Heart right ventricle (tissue), 16 donors: ENCODE measurements at places on chromosomes 6 and 20. TPM values are rescaled to one million over a fixed set of nuclear protein-coding genes. Genes with fewer than 3 reads are reported as not detected.

DNA sequence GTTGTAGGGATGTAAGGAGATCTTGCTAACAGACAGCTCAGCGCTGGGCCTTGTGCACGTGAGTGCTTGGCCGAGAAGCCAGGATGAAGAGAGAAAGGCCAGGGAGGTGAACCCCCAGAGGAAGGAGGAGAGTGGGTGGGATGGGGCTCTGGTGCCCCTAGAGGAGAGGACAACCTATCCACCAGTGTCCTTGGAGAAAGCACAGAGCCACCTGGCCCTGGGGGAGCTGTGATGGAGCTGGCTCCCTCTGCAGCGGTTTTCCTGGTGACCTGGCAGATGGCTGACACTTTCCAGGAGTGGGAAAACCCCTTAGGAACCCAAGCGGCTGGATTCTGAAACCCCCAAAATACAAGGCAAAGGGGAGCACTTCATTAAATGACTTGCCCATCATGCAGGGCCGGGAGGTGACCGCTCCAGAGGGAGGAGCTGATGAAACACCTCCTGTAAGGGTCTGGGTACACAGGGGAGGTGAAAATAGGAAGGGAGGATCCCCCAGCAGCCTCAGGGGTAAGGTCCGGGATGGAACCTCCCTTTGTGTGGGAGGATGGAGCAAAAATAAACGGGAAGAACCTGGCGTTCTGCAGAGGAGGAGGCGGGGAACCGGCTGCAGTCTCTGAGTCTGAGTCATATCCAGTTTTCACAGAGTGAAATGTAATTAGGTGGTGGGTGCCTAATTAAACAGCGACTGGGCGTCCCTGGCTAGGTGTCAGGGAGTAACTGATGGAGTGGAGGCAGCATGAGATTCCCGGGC lies 80.4 kb downstream of the SULF2 start:
- DNase-seq = peak; percentile 65

The VGLL2 gene
- not detected for total RNA-seq

DNA sequence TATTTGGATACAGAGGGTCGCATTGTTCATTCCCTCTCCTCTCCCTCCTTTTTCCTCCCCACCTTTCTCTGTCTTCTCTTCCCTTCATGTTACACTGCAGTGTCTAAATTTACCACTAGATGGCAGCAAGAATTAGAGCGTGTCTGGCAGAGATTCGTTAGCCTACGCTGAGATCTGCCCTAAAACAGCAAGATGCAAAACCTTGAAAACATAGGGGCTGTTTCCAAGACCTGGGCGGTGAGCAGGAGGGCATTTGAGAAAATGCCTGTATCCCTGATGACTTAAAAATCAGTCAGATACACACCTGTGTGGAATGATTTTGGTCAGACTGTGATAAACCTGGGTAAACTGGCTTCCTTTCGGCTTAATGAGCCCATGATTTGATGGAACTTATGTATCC lies 101.5 kb upstream of the ISM1 start:
- DNase-seq = no peak

The BMP7 gene
- 5.0 TPM for total RNA-seq

GRCh38 chr6:84728602-84729001 lies 35.8 kb downstream of the TBX18 start:
- DNase-seq = no peak

The SUMO4 gene
- total RNA-seq = 0.37 TPM

The STX16 gene
- 25.3 TPM for total RNA-seq

GRCh38 chr6:34475238-34475682 lies 9.4 kb downstream of the PACSIN1 start:
- no peak for DNase-seq

DNA sequence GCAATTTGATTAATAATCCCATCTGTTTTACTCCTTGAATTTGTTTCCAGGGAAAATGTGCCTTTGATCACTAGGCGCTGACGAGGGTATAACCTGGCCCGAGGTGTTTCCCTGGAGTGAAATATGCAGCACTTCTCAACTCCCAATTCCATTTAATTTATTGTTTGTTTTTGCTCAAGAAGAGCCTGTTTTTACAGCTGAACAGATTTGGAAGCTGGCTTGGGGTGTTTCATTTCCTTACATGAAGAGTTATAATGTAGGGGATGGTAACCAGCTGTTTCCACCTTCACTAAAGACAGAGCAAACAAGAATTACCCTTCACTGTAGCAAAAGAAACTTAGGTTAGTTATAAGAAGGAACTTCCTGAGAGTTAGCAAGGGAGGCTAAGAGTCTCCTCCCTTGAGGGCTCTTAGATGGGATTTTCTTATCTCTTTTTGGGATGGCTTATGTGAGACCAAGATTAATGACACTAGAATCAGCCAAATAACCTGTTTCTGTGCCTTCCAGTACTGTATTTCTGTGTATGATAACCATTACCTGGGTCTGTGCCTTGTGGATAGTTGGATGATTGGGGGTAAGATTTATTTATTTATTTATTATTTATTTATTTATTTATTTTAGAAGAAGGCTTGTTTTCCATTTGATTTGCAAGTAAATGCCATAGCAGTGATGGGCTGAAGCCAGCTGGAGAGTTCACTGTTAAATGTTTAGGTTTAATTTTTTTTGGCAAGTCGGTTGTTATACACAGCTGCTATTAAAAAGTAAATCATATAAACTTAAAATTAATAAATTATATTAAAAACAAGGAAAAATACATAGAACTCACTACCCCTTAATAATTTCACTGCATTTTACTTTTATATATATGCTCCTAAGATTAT lies 162.2 kb upstream of the BMP2 start:
- DNase-seq = no peak

GRCh38 chr6:42396720-42397119 lies 55.0 kb downstream of the TRERF1 start:
- no peak for DNase-seq

DNA sequence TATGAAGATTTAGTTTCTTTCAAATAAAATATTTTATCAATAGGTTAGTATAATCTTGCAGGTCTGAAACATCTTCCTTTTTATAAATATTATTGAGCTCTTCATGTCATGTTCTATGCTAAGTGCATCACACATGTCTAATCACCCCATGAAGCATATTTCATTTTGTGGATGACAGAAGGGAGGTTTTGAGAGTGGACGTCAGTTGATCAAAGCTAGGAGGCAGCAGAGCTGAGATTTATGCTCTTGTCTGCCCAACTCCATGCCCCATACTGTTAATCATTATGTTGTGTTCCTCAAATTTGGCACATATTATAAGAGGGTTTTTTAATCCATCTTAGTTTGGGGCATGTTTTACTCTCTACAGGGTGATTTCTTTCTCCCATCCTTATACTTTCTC lies 22.7 kb downstream of the DSE start:
- DNase-seq = no peak

GRCh38 chr6:44054721-44055559 lies 72.3 kb downstream of the MRPL14 start:
- DNase-seq = no peak

- no peak for DNase-seq
Measured at GRCh38 chr6:139496654-139497344, 122.4 kb upstream of the CITED2 start.

GRCh38 chr6:43077981-43078511 lies 1.9 kb downstream of the PTK7 start:
- no peak for DNase-seq

GRCh38 chr20:906001-906520 lies 10.1 kb downstream of the ANGPT4 start:
- DNase-seq = no peak

- DNase-seq = no peak
Measured at GRCh38 chr6:38713812-38714211, 1.3 kb upstream of the DNAH8 start.

DNA sequence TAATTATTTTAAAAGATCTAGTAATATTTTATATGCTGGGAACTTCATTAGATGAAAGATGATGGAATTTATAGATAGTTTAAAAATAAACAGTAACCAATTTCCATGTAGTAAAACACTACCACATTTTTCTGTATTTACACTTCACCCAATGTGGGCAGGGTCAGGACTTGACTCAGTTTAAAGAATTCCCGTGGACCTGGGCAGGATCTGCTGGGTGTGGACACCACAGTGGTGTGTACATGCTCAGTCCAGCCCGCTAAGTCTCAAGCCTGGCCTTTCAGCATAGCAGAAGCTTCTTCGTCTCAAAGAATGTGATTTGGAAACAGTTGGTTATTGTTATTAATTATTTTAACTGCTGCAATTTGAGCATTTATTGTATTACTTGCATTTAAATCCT lies 364.2 kb downstream of the SYNE1 start:
- no peak for DNase-seq

- DNase-seq = no peak
Measured at GRCh38 chr20:4490606-4491280, 231.0 kb upstream of the PRND start.

The EEF1A2 gene
- 1,346 TPM for total RNA-seq

- DNase-seq = no peak
Measured at GRCh38 chr6:158977382-158977781, 22.6 kb downstream of the RSPH3 start.

DNA sequence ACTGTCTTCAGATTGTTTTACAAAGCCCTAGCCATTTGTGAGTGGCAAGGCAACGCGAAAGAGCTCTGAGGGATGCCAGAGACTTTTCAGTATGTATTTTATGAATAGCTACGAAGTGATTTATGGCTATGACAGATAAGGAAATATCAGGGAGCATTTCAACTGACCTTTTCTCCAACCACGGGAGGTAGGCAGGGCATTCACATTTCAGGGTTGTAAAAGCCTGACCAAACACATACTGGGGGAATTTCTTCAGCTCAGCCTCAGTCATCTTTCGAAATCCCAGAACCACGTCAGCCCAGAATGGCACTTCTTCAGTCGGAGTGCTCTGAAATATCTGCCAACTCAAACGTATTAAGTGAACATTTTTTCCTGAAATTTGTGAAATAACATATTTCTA lies 10.8 kb downstream of the DDO start:
- no peak for DNase-seq

The MCHR2 gene
- total RNA-seq = not detected
